CD4-positive, alpha-beta T cell treated with Interleukin-4 for 1 hour (primary cell): ENCODE measurements at places on chromosomes 12 and 14.

GRCh38 chr14:52283099-52283498 is 15.6 kb downstream of the PTGDR start:
- no peak for DNase-seq

- DNase-seq: no peak
These were observed 11.2 kb downstream of the BCL2L14 start for GRCh38 chr12:12081836-12082497.

GRCh38 chr14:104183796-104184195 is 45.4 kb downstream of the KIF26A start:
- no peak for DNase-seq

DNA sequence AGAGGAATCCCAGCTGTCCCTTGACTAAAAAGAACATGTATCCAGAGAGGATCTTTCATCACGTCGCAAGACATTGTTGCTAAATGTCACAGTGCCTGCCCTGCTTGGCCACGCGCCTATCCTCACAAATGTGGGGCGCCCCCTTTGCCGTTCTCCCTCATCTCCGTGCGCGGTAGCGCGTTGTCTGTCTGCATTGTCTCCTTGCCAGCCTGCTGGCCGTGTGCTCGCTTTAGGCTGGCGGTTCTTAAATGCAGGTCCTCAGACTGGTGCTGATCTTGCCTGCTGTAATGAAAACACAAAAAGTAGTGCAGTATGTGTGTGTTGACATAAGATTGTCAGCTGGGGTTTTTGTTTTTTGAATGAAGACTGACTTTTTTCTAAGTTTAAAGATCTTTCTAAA is 198.2 kb upstream of the RGS6 start:
- DNase-seq: no peak

DNA sequence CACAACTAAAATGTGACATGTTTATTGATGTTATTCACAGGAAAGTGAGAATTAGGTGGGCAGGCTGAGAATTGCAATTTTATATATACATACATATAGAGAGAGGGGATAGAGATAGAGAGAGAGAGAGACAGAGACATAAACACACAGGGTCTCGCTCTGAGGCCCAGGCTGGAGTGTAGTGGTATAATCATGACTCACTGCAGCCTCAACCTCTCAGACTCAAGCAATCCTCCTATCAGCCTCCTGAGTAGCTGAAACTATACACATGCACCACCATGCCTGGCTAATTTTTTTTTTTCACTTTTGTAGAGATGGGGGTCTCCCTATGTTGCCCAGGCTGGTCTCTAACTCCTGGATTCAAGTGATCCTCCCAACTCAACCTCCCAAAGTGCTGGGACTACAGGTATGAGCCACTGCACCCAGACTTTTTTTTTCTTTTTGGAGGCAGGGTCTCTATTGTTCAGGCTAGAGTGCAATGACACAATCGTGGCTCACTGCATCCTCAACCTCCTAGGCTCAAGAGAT is 49.1 kb downstream of the R3HDM2 start:
- DNase-seq: no peak

GRCh38 chr12:111788178-111788654 is 21.5 kb downstream of the ALDH2 start:
- DNase-seq: no peak

DNA sequence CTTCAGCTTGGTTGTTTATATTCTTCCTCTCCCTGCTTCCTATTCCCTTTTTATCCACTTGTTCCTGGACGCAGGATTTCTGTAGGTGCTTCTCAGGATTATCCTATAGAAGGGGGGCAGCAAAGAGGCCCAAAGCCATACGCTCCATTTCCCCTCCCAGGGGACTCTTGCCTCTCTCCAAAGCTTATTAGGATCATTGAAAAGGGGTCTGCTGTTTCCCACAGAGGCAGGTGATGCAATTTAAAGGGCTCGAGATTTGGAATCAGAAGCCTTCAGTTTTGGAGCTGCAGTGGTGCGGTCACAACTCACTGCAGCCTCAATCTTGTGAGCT is 31.5 kb upstream of the SYNDIG1L start:
- DNase-seq: no peak

DNA sequence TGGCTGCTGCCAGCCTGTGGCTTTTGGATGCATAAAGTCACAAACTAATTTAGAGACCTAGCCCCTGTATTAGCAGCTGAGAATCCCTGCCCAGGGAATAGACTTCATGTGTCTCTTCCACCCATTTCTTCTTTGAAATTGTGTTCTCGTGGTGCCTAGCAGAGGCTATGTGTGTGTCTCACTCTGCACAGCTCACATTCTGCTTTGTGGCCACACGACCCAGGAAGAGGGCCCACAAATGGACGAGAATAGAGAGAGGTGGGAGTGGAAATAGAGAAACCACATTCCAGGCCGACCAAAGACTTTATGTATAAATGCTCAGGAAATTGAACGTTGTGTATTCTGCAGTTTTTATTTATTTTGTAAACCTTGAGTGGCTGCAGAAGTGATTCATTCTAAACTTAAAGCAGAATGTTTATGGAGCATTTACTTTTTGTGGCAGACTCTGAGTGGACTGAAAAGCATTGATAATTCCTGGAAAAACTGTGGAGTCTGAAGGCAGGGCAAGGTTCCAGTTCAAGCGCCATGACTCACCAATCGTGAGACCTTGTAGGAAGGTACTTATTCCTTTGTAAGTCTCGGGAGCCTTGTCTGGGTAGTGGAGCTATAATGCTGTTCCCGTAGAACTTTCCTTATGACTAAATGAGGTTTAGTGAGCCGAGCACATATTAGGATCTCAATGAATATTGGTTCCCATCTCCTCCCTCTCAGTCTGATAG is 9.1 kb downstream of the B4GALNT3 start:
- DNase-seq: no peak

DNA sequence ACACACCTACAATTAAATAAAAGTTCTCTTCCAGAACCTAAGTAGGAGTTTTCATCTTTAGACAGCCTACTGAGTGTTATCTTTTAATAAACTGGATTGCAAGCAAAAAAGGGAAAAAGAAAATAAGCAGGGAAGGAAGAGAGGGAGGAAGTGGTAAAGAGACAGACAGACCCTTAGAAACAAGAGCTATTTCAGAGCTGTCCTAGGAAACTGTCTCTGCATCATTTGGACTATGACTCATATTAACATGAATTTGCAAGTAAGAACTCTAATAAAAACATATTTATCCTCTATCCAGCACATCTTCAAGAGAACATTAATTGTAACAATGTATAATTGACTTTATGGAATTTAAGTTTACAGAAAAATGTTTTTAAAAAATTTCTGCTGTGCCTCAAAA is 438.8 kb upstream of the USP15 start:
- no peak for DNase-seq

GRCh38 chr12:1796515-1797010 is 23.8 kb upstream of the LRTM2 start:
- DNase-seq: peak; percentile 35

- peak; percentile 53 for DNase-seq
These were observed 98.2 kb downstream of the SNAPC1 start for GRCh38 chr14:61860294-61860918.

DNA sequence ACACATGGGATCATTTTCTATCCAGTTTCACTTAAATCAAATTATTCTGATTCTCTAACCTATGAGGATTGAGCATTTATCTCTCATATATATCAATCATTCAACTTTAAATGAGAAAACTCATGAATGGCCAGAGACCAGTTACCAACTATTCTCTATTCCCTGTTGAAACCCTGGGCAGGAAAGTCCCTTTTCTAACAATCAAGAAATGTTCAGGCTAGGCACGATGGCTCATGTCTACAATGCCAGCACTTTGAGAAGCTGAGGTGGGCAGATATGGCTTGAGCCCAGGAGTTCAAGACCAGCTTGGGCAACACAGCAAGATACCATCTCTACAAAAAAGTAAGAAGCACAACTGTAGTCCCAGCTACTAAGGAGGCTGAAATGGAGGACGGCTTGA is 18.0 kb downstream of the FMNL3 start:
- DNase-seq: no peak

DNA sequence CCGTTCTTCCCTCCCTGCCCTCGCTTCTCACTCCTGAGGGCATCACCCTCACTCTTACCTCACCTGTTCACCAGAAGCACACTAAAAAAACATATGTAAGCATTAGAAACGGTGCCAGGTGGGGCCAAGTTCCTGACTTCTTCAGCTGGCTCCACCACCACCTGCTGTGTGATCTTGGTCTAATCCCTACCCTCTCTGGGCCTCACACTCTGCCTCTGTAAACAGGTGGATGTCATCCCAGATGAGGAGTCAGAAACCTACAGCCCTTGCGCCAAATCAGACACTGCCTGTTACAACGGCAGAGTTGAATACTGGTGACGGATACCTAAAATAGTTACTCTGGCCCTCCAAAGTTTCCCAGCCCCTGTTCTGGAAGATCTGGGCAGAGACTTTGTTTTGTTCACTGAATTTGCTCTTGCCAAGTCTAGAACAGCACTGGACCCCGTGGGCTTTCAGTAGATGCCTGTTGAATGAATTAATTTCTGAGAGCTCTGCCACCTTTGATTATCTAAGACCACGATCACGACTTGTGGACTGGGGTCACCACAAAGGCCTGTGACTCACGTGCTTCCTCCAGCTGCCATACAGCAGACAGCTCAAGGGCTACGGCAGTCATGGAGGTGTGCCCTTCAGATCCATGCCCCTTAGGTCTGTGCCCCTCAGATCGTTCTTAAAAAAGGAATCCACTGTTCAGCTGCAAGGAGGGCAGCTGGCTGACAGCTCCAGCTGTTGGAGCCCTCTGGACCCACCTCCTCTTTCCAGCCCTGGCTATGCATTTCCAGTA is 71.9 kb downstream of the GSC start:
- DNase-seq: no peak

- no peak for DNase-seq
These were observed 233.6 kb upstream of the RMST start for GRCh38 chr12:97229004-97229403.

DNA sequence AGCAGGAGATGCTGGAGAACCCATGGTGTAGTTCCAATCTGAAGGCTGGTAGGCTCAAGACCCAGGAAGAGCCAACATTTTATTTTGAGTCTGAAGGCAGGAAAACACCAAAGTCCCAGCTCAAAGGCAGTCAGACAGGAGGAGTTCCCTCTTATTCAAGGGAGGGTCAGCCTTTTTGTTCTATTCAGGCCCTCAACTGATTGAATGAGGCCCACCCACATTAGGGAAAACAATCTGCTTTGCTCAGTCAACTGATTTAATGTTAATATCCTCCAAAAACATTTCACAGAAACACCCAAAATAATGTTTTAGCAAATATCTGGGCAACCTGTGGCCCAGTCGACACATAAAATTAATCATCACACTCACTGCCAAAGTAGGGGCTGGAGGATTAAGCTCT is 130.8 kb downstream of the LMNTD1 start:
- DNase-seq: no peak

DNA sequence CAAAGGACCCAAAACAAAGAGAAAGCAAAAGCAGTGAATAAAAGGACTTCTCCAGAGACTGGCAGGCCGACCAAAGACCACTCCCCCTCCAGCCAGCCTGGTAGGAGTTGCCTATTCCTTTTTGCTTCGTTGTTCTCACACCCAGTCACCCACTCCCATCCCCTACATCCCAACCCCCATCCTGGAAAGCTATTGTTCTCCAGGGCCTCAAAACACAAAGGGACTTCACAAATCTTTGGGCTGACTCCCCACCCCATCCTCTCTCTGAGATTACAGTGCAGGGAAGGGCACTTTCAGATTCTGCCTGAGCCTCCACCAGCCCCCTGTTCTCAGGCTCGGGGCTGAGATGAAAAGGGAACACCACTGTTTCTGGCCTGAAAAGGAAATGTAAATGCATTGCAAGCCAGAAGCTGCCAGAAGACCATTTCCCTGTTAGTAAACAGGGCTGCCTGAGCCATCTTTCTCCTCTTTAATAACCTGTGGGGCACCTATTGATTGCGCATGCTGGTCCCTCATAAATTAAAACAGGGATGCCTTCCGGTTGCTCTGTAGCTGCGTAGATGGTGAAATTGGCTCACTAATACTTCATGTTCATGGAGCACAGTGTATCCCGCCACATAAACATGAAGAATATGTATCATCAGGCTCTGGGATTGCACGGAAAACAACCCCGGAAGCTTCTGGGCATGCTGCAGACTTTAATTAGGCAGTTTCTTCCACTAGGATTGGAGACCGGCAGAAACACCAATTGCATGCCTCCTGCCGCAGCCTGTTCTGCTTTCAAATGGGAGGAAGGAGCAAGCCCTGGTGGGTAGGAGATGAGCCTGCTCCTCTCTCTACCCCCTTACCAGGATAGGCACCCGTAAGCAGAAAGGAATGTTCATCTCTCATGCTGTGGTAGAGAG is 130.3 kb upstream of the FUT8 start:
- DNase-seq: peak; percentile 28

DNA sequence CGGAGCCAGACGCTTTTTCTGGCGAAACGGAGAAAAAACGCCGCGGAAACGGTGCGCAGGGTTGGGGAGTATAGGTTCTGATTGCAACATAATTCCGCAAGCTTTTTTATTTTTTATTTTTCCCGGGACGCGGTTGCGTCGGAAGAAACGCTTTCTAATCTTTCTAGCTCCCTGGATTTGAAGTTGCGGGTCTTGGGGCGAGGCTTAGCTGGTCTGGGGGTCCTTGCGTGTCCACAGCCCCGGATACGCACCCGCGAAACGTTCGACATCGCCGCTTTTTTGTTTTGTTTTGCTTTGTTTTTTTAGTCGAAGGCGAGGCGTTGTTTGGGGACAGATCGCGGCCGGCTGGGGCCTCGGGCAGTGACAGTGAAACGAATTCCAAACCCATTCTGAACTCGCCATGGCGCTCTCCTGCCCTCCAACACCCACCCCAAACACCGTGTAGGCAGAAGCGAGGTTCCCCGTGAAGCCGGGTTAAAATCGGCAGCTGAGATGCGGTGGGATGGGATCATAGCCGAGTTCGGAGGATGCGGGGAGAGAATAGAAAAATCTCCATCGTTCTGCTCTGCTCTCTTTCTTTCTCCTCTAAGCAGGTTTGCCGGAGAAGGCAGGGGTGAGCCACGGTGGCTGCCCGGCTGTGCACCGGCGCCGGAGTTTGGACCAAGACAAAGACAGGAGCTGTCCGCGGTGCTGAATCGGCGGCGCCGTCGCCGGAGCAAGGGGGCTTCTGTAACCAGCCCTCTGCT is 8.1 kb upstream of the LHX5 start:
- DNase-seq: peak; percentile 7

DNA sequence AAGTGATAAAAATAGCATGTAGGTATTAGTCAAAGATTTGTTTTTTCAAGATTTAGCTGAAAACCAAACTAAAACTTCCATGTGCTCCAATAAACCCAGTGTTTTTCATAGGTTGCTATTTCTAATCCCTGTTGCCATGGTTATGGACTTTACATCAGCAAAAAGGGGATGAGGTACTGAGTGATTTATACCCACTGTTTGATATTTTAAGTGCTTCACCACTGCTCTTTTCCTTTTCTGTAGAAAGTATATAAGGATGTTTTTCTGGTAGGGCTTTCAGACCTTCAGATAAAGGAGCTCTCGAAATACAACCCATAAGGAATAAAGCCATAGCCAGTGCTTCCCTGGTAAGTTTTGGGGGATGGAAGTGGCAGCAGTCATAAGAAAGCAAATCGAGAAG is at the start of gene OTOGL:
TSS of gene OTOGL (plus strand) at position 279 of the 400 bp plus-strand sequence. CDS start 109,895 bp downstream, outside the sequence.
- no peak for DNase-seq
